Stimulated activated CD8-positive, alpha-beta memory T cell treated with anti-CD3 and anti-CD28 coated beads, Interleukin-7, amount 100 ng/mL, for 48 hours (primary cell): ENCODE measurements at places on chromosomes 16 and 17.
A peak's percentile ranks its signal among the peaks of the same experiment; 100 is the strongest.

- no peak for DNase-seq
Measured at GRCh38 chr16:49716339-49716934, 139.5 kb downstream of the ZNF423 start.

GRCh38 chr17:41535764-41536481, 7.8 kb upstream of the KRT19 start:
- no peak for DNase-seq

DNA sequence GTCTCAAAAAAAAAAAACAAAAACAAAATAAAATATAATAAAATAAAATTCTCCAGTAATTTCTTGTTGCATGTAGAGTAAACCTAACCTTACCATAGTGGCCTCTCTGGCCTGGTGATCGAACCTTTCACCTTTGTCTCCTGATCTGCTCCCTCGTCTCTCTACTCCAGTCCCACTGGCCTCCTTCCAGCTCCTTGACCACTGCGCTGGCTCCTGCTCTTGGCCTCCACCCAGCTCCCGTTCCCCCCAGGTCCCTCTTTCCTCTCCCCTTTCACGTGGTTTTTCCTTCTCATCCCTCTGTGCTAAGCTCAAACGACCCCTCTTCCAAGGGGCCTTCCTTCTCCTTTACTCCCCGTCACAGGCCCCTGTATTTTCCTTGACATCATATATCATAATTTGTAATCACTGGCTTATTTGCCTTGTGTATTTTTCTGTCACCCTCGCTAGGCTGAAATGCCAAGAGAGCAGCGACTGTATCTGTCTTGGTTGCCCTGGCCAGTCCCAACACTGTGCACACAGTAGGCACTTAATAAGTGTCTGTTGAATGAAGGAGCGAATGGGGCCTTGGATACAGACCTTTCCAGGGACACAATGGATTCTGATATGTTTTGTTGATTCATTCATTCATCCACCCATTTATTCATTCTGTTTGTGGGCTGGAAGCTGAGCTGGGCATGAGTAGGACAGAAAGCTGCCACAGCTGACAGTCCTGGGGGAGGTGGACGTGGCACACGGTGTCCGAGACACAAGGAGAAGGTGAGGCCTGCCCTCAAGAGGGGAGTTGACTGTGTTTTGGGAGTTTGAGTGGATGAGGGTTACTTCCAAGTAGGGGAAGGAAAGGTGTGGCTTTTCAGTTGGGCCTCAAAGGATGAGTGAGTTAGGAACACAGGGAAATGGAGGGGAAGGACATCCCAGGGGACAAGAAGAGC, 5.8 kb upstream of the SCN4A start:
- DNase-seq = no peak

DNA sequence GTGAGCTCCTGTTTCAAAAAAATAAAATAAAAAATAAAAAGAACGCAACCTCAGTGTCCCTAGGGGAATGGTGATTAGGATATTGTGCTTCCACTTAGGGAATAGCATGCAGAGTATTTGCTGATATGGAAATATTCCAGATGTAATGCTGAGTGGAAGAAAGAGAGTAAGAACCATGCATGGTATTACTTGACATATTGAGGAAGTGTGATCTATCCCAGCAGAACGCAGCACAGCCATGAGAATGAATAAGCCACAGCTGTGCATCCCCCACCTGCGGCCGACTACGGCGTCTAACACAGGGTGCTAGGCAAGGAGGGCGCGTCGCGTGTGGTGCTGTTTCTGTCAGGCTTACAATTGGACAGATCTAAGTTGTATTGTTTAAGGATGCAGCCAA, 49.5 kb downstream of the FOXK2 start:
- no peak for DNase-seq

DNA sequence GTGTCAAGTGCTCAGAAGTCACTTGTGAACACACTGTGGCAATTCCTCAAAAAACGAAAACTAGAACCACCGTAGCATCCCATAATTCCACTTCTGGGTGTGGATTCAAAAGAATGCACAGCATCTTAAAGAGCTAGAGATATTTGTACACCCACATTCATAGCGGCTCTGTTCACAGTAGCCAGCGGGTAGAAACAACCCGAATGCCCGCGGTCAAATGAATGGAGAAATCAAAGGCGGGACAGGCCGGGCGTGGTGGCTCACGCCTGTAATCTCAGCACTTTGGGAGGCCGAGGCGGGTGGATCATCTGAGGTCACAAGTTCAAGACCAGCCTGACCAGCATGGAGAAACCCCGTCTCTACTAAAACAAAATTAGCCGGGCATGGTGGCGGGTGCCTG, 337.5 kb downstream of the SEC14L1 start:
- DNase-seq = no peak

- DNase-seq = no peak
Measured at GRCh38 chr16:30652718-30653117, 2.0 kb downstream of the PRR14 start.

DNA sequence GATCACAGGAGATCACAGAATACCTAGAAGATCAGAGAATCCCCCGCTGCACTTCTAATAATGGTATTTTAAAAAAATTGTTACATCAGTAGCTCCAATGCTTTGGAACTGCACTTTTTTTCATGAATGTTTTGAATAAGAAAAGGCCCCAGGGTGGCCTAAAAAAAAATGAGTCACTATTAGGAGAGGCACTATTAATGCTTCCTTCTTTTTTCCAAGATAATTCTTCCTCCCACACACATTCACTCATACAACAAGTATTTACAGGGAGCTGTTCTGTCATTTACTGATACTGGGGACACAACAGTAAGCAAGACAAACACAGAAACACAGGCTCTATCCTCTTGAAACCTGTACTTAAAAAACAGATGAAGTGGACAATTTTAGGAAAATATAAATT, 675 bp upstream of the PDZD9 start:
- no peak for DNase-seq

DNA sequence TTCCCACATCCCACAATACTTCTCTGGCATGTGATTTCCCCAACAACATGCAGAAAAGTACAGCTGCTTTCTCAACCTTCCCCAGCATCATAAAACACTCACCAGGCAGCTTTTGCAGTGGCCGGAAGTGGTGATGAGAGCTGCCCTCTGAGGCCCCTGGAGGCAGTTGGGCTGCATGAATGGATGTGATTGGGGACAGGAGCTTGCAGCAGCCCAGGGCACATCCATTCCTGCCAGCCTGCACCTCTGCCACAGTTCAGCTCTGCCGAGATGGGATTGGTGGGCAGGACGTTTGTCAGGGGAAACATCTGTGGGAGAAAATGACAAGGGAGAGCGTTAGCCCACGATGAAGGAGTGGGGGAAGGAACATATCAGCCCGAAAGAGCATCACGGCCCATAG, 19.8 kb downstream of the NUBP1 start:
- no peak for DNase-seq

GRCh38 chr16:962901-963814, 7.6 kb downstream of the LMF1 start:
- DNase-seq = no peak

DNA sequence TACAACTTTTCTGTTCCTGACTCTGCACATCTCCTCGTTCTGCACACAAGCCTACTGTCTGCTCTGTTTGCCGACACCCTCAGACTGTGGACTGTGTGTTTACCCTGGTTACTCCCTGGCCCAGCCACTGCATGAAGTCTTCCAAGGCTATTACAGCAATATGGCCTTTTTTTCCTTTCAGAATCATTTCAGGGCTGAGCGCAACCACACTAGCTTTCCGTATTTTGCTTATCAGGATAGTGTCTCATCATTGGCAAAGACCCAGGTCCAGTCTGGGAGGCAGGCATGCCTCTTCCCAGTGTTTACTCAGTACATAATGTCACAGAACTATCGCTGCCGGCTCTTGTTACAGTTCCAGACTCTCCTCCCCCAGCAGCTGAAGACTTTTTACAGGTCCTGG, 10.1 kb downstream of the DNAH9 start:
- no peak for DNase-seq

- DNase-seq = no peak
Measured at GRCh38 chr16:84307209-84307954, 12.7 kb downstream of the WFDC1 start.

DNA sequence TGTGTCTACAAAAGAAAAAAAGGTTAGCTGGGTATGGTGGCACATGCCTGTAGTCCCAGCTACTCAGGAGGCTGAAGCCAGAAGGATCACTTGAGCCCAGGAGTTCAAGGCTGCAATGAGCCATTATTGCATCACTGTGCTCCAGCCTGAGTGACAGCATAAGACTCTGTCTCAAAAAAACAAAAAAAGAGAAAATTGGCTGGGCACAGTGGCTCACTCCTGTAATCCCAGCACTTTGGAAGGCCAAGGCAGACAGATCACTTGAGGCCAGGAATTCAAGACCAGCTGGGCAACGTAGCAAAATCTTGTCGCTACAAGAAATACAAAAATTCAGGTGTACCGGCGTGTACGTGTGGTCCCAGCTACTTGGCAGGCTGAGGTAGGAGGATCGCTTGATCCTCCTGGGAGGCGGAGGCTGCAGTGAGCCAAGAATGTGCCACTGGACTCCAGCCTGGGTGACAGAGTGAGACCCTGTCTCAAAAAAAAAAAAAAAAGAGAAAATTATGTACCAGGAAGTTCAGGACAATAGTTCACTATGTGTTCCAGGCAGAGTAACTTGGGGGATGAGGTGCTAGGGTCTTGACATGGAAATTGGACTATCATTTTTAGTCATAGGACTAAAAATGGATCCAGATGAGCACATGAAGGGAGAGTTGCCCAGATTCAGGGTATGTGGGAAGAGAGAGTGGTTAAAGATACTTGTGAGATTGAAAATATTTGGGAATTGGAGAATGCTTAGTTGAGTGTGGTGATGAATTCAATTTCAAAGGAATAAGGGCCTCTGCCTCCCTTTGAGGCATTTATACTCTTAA, 11.0 kb downstream of the ALDH3A2 start:
- no peak for DNase-seq

- DNase-seq = no peak
Measured at GRCh38 chr16:78461087-78461486, 361.6 kb downstream of the WWOX start.

DNA sequence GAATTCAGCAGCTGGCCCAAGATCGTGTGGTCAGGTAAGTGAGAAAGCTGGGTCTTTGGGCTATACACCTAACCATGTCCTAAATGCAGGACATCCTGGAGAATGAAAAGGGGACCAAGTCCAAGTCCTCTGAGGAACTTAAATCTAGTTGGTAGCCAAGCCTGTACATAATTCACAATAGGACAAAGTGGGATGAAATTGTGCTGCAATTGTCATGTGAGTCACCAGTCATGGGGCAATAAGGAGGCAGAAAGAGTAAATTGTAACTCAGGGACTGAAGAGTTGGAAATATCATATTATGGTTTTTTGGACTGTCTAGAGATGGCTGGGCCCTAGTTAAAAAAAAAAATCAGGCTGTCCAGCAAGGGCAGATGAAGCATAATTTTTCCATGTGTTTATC, 202.6 kb downstream of the CYLD start:
- no peak for DNase-seq

DNA sequence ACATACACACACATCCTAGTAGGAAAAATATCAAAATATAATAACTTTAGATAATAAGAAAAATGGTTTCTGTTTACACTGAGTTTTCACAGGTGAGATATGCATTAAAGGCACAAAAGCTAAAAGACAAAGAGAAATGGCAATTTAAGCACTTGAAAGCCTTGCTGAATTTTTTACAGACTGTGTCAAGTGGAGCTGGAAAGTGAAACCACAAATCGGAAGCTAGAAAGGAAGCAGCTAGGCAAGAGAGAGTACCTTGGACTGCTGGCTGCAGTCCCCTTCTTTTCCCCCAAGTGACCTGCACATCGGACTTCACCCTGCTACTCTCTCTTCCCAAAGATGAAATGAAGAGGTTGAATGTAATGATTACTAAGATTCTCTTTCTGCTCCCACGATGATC, 135.1 kb downstream of the CDH13 start:
- no peak for DNase-seq

GRCh38 chr17:21029036-21029435, 13.8 kb downstream of the USP22 start:
- peak; percentile 64 for DNase-seq

- no peak for DNase-seq
Measured at GRCh38 chr17:70820276-70820675, 650.9 kb downstream of the KCNJ2 start.

GRCh38 chr17:75864448-75864871, 9.3 kb upstream of the WBP2 start:
- DNase-seq = no peak
